ENCODE measurements at places on chromosomes 4 and X.

- no peak for DNase-seq
Observed at GRCh38 chrX:13448941-13449340, 120.5 kb upstream of the EGFL6 start.

DNA sequence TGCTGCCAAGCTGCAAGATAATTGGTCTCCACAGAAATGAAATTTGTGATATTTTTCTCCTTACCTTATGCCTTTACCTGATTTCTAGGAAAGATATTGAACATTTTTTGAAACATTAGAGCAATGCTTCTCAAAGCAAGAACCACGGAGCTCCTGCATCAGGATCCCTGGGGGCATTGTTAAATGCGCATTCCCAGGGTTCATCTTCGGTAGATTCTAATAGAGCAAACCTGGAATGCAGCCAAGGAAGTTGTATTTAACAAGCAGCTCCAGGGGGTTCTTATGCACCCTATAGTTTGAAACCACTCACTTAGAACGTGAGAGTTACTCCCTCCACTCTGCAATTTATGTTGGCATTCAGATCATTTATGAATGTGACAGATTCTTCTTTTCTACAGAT, 126.2 kb downstream of the SLC39A8 start:
- no peak for DNase-seq

- DNase-seq = no peak
Observed at GRCh38 chr4:7673121-7673520, 238.4 kb upstream of the PSAPL1 start.

DNA sequence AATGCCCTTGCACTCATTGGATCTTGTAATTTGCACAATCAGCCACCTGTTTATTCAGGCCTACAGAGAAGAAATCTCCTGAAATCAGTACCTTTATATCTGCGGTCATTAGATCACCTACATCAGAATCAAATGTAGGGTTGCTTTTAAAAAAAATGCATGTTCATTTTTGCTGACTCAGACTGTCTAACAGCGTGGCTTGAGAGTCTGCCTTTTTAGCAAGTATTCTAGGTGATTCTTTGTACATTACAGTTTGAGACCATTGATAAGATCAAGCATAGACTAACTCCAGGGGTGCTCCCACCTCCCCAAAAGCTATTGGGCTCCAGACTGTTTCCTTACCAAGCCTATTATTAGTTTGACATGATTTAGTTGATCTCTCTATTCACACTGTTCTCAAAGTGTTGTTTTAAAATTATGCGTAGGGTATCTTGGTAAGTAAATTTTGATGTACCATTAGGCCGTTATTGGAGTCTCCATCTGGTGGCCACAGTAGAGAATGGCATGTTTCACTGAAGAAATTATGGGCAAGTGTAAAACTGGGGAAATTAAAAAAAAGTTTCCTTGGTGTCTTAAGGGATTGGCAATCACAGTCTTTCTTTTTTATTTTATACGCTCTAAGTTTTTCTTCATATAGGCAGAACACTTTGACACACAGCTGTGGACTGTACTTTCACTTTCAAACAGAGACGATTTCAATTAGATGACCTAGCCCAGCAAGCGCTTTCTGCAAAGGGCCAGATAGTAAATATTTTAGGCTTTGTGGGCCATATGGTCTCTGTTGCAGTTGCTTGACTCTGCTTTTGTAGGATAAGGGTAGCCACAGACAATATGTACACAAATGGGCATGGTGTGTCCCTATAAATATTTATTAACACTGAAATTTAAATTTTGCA, 33.7 kb upstream of the MSL3 start:
- no peak for DNase-seq

DNA sequence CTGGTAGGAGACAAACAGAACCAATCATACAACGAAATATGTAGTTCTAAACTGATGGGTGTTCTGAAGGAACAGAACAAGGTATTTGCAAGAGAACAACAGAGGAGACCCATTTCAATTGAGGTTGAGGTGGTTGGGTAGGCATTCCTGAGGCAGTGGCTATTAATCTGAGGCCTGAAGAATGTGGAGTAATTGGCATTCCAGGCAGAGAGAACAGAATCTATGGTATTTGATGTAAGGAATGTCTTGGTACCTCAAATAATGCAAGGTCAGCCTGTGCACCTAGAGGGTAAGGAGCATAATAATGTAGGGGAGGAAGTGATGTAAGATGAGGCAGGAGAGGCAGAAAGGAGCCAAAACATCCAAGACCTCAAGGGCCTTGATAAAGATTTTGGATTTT, 109.5 kb upstream of the TEX13C start:
- DNase-seq = no peak

GRCh38 chr4:27009539-27009938, 148.9 kb downstream of the STIM2 start:
- DNase-seq = no peak
